Transverse colon (tissue), 4 donors: ENCODE measurements at places on chromosomes 7 and 10. TPM values are rescaled to one million over a fixed set of nuclear protein-coding genes. Genes with fewer than 3 reads are reported as not detected.

DNA sequence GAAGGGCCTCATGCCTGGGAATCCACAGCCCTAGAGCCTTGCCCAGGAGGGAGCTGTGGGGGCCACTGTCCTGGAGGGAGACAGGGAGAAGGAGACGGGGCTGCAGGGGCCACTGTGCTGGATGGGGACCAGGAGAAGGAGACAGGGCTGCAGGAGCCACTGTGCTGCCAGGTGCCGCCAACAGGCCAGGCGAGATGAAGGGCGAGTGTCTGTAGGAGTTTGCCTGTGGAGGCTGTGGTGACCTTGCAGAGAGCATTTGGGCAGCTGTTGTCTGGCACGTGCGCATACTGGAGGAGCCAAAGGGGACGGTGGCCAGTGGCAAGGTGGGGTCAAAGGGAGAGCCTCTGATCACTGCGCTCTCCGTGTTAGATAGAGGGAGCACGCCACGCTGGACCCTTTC lies 79.2 kb downstream of the NKX6-2 start:
- no peak overlapping the region for H3K27ac ChIP-seq
- H3K27me3 ChIP-seq: no peaks in the 10 kb centered on the region
- H3K4me3 ChIP-seq: no peak overlapping the region
- H3K36me3 ChIP-seq: no peaks in the 10 kb centered on the region
- DNase-seq: no peak

DNA sequence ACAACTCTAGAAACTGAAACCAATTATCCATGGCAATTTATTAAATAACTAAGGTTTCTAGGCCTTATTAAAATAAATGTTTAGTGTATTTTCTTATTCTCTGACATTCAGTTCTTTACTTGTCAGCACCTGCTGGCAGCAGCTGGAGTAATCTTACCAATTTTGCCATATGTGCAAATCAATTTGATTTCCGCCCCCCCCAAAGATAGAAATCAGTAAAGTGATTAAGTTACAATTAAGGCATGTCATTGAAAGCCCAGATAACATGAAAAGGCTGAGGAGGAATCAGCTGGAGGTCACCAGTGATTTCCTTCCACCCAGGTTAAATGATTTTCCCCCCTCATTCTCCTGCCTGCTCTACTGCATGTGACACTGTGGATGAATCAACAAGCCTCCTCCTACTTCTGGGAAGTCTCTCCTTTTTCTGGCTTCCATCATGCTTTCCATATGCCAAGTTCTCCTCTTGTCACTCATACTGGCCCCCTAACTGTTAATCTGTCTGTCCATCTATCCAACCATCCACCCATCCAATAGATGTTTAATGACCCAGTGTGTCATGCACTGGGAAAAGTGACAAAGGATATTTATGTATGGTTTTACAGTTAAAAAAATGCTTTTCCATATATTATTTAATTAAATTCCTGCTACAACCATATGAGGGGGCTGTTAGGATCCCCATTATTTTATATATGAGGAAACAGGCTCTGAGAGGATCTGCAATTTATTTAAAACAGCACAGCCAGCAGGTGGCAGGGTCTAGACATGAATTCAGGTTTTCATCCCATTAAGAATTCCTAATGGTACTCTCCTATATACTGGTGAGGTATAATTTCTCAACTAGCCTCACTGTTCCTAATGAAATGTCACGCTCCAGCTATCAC lies 116.5 kb downstream of the ATXN7L1 start:
- H3K27ac ChIP-seq: no peak overlapping the region
- H3K4me1 ChIP-seq: peaks cover 7% of the 10 kb centered on the region
- H3K4me3 ChIP-seq: no peak overlapping the region
- peak; percentile 51 for DNase-seq

DNA sequence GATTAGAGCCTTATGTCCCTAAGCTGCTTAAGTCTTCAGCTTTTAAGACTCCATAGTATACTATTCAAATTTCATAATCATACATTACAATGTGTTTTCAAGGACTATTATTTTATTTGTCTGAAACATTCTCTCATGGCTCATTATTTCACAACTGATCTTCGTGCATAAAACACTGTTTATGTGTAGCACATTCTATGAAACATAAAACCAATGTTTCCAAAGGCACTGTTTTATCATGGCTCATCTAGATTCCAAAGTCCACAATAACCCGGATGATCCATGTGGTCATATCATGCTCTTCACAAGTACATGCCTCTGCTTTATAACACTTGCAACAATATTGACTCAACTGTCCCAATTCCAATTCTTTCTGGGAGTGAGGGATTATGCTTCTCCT lies 806.1 kb downstream of the TNS3 start:
- DNase-seq: no peak
- no peaks in the 10 kb centered on the region for H3K27me3 ChIP-seq
- no peaks in the 10 kb centered on the region for H3K36me3 ChIP-seq
- no peak overlapping the region for H3K27ac ChIP-seq

GRCh38 chr10:110820321-110820814 lies 51.4 kb upstream of the PDCD4 start:
- peaks cover 75% of the 10 kb centered on the region for H3K4me1 ChIP-seq
- H3K36me3 ChIP-seq: no peaks in the 10 kb centered on the region
- no peak overlapping the region for H3K4me3 ChIP-seq
- peak overlapping the region; percentile 87 for H3K27ac ChIP-seq
- no peaks in the 10 kb centered on the region for H3K27me3 ChIP-seq

DNA sequence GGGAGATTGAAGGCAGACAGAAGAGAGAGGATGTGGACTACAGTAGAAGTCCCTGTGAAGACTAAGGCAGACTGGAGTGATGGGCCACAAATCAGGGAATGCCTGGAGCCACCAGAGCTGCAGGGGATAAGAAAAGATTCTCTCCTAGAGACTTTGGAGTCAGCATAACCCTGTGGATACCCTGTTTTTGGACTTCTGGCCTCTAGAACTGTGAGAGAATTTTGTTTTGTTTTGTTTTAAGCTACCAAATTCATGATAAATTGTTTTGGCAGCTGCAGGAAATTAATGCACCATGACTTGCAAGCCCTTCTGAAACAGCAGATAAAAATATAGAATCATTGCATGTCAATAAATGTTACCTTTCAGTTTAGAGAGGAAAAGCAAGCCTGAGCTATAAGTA lies 41.3 kb downstream of the INHBA start:
- H3K36me3 ChIP-seq: no peaks in the 10 kb centered on the region
- no peak overlapping the region for H3K27ac ChIP-seq
- H3K27me3 ChIP-seq: no peaks in the 10 kb centered on the region
- DNase-seq: no peak
- H3K4me1 ChIP-seq: no peaks in the 10 kb centered on the region
- no peak overlapping the region for H3K4me3 ChIP-seq

The PTPN20 gene
- 4.9 TPM for total RNA-seq
